Stimulated activated memory B cell treated with anti-CD40 and anti-IgM and Interleukin-4, amounts not matched to agents 10 μg/mL and 1 μg/mL and 100 μg/mL, for 72 hours (primary cell): ENCODE measurements at places on chromosomes 7 and 10.

DNA sequence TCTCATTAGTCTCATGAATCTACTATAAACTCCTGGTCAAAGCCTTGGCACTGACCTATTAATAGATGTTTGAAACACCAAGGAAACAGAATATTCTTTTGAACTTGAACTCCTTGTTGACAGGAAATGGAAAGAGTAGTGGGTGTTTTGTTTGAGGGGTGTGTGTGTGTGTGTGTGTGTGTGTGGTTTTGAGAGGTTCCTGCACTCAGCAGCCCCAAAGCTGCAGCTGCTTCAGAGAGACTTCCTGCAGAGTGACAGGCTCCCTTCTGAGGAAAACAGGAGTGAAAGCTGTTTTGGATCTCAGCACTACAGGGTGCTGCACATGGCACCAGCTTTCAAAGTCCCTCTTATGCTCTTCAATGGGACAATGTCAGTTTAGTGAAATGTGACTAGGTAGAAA, 546.5 kb upstream of the STEAP1 start:
- no peaks in the 10 kb centered on the region for H3K27me3 ChIP-seq
- no peak overlapping the region for H3K27ac ChIP-seq
- H3K4me3 ChIP-seq: no peak overlapping the region
- no peaks in the 10 kb centered on the region for H3K4me1 ChIP-seq
- no peaks in the 10 kb centered on the region for H3K36me3 ChIP-seq
- no peak for ATAC-seq

DNA sequence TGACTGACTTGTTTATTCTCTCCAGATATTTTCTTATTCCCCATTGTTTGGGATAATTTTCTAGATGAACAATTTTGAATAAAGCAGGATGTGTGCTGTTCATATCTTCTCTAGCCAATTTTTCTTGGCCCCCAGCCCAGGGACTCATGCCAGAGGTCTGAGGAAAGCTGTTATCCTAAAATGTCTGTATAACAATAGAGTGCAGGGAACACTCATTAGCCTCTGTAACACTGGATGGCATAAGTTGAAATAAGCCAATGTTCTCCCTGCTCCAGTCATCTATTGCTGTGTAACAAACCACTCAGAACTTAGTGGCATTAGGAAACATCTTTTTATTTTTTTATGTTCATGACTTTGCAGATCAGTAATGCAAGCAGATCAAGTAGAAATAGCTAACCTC, 121.7 kb upstream of the TRIM24 start:
- no peaks in the 10 kb centered on the region for H3K36me3 ChIP-seq
- no peak overlapping the region for H3K4me3 ChIP-seq
- H3K27me3 ChIP-seq: no peaks in the 10 kb centered on the region
- no peaks in the 10 kb centered on the region for H3K4me1 ChIP-seq
- no peak for ATAC-seq

DNA sequence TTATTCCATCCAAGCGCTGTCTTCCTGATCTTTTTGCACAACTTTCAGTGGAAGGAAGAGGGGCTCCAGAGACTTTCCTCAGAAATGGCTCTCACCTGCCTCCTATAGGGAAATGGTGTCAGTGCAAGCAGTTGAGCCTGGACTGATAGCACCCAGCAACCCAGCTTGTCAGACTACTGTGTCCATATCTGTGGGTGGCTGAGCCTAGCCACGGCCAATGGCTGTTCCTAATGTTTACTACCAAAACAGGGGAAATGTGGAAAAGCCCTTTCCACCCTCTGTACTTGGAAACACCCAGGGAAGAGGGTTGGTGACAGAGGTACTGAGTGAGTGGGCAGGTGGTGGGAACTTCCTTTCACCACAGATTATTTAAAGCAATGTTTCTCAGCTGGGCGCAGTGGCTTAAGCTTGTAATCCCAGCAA, 4.3 kb upstream of the YKT6 start:
- no peaks in the 10 kb centered on the region for H3K36me3 ChIP-seq
- no peak overlapping the region for H3K4me3 ChIP-seq
- H3K4me1 ChIP-seq: peaks cover 8% of the 10 kb centered on the region
- no peak overlapping the region for H3K27ac ChIP-seq

DNA sequence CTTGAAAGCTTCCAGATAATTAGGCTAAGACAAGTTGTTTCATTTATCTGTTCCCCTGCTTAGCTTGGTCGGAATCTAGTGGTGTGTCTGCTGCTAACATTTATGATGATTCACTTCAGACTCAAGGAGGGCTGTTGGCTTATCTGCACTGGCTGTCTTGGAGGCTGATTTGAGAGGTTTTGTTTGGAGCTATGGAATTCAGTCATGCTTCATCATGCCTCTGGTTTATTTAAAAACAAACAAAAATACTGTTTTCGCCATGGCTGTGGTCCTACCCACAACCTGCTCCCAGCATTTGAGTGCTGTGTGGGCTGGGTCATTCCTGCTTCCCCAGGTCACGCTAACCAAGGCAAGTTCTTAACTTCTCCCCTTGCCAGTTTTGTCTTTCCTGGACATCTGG, 11.7 kb upstream of the ARPC1B start:
- ATAC-seq: no peak
- no peaks in the 10 kb centered on the region for H3K27me3 ChIP-seq
- no peak overlapping the region for H3K27ac ChIP-seq
- no peak overlapping the region for H3K4me3 ChIP-seq
- peaks cover 5% of the 10 kb centered on the region for H3K4me1 ChIP-seq
